ENCODE measurements at places on chromosomes 6 and 20.

DNA sequence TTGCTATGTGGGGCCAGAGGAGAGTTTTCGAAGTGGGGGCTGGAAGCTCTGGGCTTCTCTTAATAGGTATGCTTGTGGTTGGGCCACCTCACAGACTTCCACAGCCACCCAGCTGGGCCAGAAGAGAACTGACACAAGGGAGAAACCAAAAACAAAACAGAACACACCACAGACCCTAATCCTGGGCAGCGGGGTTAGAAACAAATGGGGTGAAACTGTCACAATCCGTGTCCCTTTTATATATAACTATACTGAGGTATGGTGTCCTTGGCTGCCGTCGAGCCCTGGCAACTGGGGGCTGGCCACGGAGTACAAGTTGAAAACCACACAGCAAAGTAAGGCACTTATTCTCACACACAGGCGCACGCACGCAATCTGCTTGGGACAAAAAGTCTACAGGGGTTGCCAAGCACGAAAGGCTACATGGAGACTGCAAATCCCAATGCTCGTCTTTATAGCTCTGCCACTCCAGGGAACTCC lies 78.3 kb downstream of the TRAM2 start:
- DNase-seq: no peak

- DNase-seq: no peak
Measured at GRCh38 chr6:17900011-17900410, 87.4 kb downstream of the KIF13A start.

DNA sequence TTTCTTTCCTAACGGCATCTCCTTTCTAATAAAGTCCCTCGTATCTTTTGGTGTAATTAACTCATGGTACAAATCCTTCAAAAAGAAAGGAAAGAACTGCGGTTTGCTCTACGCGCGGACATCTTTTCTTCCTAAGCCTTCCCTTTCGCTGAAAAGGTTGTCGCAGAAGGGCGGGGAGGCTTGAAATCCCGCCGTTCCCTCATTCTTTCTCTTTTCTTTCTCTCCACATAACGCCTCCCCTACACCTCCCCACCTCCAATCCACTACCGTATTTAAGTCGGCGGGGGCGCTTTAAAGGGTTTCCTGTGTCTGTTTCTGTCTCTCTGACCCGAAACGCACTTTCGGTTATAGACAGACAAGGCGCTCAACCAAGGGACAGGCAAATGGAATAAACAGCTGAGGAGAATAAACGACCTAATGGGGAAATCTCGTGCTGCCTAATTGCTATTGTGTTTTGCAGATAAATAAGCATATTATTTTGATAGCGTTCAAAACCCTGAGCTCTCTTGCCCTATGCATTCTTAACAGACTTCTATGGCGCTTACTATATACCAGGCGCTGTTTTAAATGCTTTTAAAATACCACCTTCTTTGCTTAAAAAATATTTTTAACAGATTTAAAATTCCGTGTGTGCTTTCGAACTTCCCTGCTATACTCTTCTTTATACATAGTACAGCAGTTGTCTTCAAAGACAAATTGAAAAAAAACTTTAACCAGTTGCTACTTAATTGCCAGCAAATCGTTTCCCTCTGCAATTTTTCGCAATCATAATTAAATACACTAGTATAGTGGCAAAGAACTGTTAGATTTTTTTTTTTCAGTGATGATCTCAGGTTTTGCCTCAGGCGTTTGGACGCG lies 2.5 kb upstream of the HEY2 start:
- peak; percentile 41 for DNase-seq

DNA sequence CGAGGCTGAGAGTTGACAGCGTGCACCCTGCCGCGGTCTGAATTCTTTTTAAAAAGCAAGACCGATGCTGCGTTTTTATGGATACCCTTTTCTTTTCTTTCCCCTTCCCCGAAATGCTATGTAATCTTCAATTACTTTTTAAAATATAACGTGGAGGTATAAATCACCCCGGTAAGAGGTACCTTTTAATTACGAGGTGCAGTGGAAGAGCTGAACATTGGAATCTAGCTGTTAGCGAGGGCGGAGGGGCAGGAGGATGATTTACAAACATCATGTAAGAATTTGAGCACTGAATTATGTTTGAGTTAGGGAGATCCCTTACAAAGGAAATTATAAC lies 1.2 kb downstream of the EYA2 start:
- DNase-seq: no peak

GRCh38 chr6:96907498-96907897 lies 9.8 kb upstream of the NDUFAF4 start:
- no peak for DNase-seq

DNA sequence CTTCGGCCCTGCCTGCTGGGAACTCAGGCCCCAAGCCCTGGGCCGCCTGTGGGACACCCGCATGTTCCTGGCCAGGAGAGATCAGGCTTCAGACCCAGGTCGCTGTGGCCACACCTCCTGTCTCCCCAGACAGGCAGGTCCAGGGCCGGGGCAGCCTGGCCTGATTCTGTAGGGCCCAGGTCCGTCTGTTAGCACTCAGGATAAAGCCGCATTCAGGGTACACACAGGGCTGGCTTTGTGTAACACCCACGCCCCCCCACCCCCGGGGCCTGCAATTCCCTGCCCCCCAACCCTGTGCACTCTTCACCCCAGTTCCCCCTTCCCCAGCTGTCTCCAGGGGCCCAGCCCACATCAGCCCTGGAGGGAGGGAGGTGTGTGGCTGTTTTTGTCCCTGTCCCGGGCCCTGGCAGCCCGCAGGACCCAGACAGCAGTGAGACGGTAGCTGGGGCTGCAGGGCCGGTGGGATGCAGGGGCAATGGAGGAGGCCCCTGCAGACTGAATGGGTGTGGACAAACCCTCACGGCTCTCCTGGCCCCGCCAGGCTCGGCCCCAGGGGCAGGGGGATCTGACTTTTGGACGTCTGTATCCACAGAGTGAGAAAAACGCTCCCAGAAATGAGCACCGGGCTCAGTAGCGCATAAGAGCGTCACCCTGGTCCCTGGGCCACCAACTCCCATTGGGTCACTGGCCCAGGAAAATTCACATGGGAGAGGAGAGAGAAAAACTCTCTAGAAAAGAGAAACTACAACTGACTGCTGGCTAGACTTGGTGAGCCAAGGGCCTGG lies 42.4 kb upstream of the ZBP1 start:
- no peak for DNase-seq

DNA sequence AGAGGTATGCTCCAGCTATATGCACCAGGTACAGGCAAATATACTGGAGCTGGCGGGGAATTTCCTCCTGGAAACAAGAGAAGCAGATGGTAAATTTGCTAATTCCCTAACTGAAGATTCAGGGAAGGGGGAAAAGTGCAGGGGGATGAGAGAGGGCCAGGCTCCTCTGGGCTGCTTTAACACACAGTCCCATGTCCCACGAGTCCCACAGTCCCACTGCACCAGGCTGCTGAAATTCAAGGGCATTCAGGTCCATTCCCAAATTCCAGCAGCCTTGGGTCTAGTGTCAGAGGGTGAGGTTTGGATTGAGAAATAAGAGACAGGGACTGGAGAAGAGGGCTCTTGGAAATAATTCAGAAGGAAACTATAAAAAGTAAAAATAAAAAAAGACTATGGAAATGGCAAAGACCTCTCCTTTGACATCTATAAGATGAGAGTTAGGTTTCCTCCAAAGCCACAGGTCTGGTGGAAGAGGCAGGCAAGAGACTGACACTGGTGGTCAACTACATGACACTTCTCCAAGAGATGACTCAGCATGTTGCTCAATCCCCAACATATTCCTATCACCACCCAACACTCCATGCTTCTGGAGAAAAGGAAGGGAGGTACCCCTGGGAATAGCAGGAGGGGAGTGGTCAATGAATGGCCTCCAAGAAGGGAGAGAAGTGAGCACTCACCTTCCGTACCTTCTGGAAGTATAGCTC lies 69.2 kb downstream of the TRAM2 start:
- peak; percentile 88 for DNase-seq

GRCh38 chr6:32459781-32460424 lies 20.2 kb downstream of the HLA-DRA start:
- DNase-seq: no peak

DNA sequence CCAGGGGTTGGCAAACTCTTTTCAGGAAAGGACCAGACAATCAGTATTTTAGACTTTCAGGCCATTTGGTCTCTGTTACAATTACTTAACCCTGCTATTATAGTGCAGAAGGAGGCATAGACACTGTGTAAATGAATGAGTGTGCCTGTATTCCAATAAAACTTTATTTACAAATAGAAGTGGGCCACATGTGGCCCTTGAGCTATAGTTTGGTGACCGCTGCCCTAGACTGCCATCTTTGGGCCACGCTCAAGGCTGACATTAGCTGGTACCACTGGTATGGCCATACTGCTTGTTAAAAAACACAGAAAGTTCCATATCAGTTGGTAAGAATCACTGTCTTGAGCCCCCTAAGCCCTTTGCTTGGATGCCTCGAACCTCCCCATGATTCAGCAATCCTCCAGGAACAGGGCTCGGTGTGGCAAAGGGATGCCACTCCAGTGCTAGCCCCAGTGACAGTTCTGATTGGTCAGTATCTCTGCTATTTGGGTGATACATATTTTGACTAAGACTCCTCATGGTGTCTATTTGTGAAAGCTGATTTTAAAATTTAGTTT lies 23.3 kb upstream of the SNRNP48 start:
- no peak for DNase-seq

- DNase-seq: no peak
Measured at GRCh38 chr6:40336940-40337760, 250.0 kb downstream of the LRFN2 start.

DNA sequence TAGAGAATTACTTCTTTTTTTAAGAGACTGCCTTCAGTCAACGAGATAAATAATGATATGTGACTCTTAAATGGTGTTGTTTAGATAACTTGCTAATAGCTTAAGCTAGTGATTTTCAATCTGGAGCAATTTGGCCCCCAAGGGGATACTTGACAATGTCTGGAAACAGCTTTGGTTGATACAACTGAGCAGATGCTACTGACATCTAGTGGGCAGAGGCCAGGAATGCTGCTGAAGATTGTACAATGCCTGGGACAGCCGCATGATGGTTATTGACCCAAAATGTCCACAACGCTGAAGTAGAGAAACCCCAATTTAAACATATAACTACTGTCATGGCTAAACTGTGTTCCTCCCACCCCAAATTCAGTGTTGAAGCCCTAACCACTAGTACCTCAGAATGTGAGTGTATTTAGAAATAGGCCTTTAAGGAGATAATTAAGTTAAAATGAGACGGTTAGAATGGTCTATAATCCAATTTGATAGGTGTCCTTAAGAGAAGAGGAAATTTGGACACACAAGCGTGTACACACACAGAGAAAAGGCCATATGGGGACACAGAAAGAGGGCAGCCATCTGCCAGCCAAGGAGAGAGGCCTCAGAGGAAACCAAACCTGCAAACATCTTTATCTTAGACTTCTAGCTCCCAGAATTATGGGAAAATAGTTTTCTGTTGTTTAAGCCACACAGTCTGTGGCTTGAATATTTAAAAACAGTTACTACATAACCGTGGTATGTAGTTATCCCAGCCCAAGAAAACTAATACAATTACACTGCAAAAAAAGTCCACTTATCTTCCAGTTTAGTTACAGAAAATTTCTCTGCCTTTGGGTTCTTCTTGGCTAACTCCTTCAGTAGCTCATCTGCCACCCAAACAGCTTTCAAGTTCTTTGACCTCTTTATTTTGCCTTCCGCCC lies 22.2 kb downstream of the RWDD2A start:
- DNase-seq: peak; percentile 78

DNA sequence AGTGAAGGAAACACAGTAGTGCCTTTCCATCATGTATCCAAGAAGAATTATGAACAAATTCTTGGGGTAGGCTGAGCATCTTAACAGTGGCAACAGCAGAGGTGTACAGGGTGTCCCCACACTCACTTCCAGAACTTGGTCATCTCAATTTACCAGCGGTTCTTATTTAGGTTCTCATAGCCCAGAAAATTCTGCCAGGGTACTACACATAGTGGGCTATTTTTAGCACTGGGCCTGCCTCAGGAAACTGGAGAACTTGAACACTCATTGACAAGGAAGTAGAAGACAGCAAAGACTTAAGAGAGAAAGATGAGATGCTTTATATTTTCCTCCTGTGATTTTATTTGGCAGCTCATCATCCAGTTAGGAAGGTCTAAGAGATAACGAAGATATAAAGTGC lies 71.8 kb upstream of the PHIP start:
- no peak for DNase-seq

DNA sequence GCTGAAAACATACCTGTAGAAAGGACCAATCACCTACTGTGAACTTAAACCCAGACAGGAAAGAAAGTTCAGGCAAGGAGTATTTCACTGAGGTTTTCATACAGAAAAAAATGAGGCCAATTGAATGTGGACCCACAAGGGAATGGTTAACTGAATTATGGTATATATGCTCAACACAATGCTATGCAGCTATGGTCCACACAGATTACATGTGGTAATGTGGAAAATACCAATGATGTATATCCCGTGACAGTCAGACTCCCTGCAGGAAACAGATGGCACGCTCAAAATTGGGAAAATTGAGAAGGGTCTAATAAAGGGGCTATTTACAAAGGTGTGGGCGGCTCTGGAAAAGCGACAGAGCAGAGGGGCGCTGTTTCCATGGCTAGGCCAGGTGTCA lies 47.1 kb upstream of the PIM1 start:
- DNase-seq: no peak

DNA sequence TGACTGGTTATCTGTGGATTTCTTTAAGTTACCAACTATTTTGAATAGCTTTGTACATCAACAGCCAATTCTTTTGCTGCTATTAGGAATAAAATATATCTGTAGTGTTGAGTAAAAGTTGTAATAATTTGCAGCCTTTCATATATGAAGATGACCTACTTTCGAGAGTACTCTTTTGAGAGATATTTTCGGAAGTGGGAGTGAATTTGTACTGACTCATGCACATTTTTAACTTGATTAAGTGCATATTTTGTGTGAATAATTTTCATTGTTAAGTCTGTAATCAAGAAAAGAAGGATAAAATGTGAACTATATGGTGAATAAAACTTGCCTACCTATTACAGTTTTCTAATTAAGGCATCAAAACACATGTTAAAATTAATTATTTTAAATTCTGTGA lies 51.9 kb downstream of the L3MBTL3 start:
- DNase-seq: no peak

DNA sequence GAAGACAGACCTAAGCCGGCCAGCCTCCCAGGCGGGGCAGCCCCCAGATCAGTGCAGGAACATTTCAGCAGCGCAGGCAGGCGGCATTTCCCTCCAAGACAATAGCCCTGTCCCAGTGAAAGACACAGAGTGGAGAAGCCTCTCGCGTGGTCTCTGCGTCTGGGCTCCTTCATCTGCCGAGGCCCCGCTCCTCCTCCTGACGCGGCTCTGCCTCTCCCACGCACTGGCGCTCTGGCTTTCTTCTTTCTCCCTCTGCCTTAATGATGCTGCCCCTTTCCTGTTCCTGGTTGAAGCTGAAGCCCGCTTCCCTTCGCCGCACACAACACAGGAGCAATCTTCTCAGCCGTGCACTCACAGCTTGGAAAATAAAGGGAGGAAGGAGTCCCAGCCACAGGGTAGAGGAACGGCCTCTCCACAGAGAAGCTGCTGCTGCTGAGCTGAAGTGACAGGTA lies 347.5 kb downstream of the CDH4 start:
- no peak for DNase-seq

- DNase-seq: no peak
Measured at GRCh38 chr6:33061987-33062386, 11.5 kb downstream of the HLA-DPA1 start.

All from LHCN-M2 (cell line).